ENCODE measurements at places on chromosomes 5 and 9.

- DNase-seq = peak; percentile 84
Observed at GRCh38 chr5:79133657-79134451, 22.2 kb downstream of the BHMT start.

- peak; percentile 79 for DNase-seq
Observed at GRCh38 chr5:154756009-154756867, 1.1 kb downstream of the LARP1 start.

- no peak for DNase-seq
Observed at GRCh38 chr9:113708821-113709713, 167.0 kb upstream of the ZNF618 start.

DNA sequence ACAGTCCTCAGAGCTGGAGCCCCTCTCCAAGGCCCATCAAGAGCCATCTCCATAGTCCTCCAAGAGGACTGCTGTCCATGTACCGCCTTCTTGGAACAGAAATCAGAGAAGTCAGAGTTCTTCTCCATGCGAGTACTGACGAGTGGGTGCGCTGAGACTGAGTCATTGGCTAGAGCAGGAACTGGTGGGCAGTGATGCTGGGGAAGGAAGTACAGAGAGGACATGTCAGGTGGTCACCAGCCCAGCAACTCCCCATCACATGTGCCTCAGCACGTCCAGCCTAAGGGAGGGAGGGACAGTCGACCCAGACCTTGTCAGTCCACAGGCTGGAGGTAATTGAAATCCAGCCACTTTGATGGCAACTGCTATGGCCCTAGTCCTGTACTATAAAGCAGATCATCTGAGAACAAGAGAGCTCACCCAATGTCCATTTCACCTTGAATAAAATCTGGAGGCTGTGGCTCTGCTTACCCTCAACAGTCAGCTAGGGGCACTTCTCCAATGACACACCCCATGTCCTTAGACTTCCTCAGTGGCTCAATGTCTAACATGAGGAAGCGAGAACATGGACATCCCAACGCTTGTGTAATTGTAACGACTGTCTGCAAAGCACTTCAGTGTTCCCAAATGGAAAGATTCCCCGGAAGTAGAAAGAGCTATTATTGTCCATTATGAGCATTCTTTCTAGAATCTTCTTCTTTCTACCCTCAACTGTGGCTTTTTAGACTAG lies 15.0 kb upstream of the FBP1 start:
- no peak for DNase-seq

DNA sequence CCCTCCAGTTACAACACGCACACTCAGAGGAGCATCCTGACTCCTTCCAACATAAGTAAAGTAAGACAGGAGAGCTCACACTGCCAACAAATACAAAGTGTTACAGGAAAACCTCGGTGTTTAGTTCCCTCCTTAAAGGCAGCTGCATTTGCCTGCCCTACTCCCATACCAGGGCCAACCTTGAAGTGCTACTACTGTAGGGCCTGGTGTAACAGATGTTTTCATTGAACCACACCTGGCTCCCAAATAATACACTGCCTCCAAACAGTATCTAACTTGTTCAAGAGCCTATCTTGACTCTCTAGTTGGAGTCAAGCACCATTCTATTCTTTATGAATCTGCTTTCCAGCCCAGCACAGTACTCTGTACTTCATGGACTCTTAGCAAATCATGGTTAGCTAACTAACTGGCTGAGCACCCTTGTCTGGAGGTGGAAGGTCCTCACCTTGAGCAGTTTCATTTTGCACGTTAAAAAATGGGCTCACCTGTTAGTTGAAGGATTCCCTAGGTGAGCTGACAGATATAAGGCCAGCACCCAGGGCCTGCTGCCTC lies 34.6 kb downstream of the TTC39B start:
- no peak for DNase-seq

DNA sequence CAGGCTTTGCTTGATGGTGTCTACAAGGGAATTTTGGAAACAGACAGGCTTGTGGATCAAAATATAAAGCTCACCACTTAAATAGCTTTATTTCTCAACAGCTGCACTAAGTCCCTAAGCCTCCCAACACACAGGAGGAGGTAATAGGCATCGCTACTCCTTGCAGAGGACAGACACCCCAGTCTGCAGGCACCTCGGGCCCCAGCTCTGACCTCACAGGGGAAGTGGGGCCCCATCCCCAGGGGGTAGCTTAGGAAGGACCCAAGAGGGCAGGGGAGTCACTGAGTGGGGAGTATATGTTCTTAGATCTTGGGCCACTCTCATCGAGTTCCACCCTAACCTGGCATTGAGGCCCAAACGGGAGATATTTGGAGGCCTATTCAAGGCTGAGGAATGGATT lies 66.7 kb upstream of the XPA start:
- DNase-seq = no peak

DNA sequence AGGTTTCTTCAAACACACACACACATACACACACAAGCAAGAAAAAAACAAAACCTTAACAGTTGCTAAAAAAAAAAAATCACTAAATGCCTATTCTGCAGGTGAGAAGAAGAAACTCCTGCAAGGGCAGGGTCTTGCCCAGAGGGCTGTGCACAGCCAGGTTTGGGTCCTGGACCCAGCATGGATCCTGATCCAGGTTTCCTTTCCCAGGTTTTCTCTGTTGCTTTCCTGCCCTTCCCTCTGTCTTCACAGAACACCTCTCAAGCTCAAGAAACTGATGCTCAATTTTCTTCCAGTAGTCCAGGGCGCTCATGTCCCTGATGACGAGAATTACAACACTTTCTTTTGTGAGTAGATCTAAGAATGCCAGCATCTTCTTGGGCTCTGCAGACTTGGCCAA lies 136.6 kb downstream of the PAX5 start:
- DNase-seq = no peak

- no peak for DNase-seq
Observed at GRCh38 chr5:52702877-52703276, 84.8 kb upstream of the ITGA1 start.
